ENCODE measurements at places on chromosomes 2 and 18.

DNA sequence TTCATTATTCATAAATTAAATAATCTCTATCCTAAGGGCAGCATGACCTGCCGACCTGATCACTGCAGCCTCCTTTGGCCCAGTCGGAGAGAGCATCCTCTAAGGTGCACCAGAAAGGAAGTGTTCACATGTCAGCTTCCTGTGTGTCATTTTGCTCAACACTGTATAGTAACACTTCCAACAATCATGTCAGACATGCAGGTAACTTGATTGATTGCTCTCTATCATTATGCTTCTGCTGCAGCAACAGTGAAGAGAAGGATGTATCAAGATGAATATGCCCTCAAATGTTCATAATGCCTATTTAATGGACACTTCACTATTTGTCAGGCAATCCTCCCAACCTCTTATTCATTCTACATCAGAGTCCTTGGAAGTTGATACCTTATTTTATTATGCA is 332.3 kb downstream of the CDH7 start:
- no peak for DNase-seq

DNA sequence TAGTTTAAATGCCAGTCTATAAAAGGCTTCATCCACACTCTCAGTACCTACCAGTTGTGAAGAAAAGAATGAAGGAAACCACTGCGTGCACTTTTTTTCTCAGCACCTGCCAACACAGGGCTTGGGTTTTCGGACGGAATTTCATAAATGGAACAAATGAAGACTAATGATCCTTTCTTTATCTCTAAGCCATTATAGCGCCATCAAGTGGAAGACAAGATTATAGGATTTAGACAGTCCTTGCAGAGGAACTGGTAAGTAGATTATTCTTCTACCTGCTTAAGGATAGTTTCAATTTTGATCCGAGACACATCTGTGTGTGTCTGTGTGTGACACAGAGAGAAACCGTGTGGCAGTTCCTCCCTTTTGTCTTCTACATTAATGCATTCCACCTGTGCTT is 245.6 kb downstream of the NRXN1 start:
- DNase-seq, result no peak

GRCh38 chr18:47932603-47933002 is 2.1 kb upstream of the SMAD2 start:
- no peak for DNase-seq

- DNase-seq, result peak; percentile 15
Measured at GRCh38 chr2:88159955-88160415, 10.2 kb upstream of the THNSL2 start.

- DNase-seq, result no peak
Measured at GRCh38 chr18:9782073-9782857, 74.2 kb downstream of the RAB31 start.
